Prostate gland (tissue), 2 donors: ENCODE measurements at places on chromosomes 12 and 14.

DNA sequence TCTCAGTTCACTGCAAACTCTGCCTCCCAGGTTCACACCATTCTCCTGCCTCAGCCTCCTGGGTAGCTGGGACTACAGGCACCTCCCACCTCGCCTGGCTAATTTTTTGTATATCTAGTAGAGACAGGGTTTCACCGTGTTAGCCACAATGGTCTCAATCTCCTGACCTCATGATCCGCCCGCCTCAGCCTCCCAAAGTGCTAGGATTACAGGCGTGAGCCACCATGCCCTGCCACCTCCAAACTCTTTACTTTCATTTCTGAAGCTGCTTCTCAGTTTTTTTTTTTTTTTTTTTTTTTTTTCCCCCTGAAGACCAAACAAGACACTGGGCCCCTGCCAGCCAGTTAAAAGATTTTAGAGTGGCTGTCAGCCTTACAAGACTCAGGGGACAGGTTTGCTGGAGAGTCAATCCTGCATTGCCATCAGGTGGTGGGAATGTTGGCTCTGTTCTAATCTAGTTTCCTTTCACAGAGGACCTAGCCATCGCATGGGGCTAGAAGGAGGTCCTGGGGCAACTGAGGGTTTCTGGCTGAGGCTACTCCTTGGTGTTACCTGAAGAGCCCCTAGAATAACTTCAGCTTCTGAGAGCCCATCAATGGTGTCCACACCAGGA lies 37.4 kb upstream of the HIGD1C start:
- DNase-seq, result no peak

GRCh38 chr12:132245521-132246101 lies 83.8 kb downstream of the GALNT9 start:
- DNase-seq, result no peak

- no peak for DNase-seq
Measured at GRCh38 chr12:63814146-63814772, 30.2 kb upstream of the SRGAP1 start.

- DNase-seq, result no peak
Measured at GRCh38 chr12:103686026-103686425, 99.0 kb downstream of the STAB2 start.

DNA sequence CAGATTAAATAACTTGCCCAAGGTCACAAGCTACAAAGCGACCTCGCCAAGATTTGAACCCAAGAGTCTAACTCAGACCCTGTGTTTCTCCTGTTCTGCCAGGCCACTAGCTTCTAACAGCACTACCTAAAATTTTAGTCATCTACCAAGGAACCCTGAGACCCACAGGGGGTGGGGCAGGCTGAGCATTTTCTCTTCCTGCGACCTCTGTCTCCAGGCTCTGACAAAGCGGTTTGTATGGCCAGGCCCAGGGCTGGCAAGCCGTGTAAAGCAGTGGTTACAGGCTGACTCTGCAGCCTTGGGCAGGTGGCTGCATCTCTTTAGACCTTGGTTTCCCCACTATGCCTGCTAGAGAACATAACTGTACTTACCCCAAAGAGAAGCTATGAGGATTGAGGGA lies 5.3 kb downstream of the VDR start:
- DNase-seq, result no peak

- no peak for DNase-seq
Measured at GRCh38 chr12:30969606-30970395, 43.3 kb downstream of the TSPAN11 start.
